ENCODE measurements at places on chromosomes 3 and 15.

- peak; percentile 78 for DNase-seq
Measured at GRCh38 chr3:98021830-98022560, 13.1 kb downstream of the GABRR3 start.

DNA sequence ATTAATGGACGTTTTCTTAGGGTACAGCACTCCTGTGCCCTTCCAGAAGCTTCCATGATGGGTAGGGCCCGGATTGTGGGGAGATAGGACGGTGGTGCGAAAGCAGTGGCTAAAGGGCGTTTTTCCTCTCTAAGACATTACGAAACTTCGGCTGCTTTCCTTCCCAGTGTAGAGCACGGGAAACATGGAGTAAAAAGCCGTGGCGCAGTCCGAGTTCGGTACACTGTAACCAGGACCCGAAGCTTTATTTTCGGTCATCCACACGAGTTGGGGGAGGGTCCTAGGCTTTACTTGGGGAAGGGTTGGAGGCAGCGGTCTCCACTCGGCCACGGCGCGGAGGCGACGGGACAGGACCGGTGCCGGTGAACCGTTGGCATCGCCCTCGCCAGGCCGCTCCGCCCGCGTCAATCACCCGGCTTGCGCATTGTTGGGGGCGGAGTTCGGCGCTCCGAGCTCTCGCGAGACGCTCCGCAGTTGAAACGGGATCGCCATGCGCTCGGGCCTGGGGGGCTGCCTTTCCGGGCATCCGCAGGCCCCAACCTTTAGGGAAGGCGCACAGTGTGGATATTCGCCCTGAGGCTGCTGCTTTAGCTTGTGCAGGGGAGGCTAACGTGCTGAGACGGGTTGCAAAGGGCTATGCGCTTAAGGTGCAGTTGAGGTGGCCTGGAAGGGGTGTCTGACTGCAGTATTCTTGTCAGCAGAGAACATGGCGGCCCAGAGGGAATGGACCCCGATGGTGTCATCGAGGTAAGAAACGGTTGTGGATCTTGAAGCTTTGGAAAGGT is 546 bp downstream of the EIF4A2 start:
- peak; percentile 65 for DNase-seq

DNA sequence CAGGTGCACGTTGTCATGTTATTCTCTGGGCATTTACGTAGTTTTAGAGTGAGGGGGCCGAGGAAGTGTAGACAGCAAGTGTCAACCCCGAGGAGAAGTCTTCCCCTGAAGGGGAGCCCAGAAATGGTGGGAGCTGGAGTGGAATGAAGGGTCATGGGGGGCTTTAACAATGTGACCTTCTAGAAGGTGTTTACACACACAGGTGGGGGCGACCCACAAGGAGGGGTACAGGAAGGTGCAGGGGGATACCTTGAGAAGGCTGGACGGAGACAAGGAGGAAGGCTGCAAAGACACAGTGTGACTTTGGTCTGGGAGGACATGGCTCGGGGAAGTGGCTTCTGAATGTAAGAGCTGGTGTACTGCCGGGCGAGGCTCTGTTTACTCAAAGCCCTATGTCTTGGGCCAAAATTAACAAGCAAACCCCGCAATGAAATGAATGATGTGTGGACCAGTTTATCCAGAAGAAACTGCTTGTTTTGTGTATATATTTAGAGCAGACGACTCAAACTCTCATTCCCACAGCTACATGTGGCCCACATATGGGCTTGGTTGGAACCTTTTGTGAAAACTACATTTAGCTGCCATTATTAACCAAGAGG is 18.7 kb downstream of the TRPM1 start:
- DNase-seq = no peak

- DNase-seq = peak; percentile 94
Measured at GRCh38 chr15:74531144-74531811, 9.7 kb upstream of the ARID3B start.

- no peak for DNase-seq
Measured at GRCh38 chr3:168539909-168540308, 444.2 kb upstream of the GOLIM4 start.

- DNase-seq = peak; percentile 85
Measured at GRCh38 chr3:177615015-177615414, 417.7 kb upstream of the TBL1XR1 start.

GRCh38 chr15:64344651-64345294 is 11.2 kb downstream of the CSNK1G1 start:
- DNase-seq = peak; percentile 52

- DNase-seq = peak; percentile 49
Measured at GRCh38 chr15:85329561-85330422, 50.6 kb upstream of the AKAP13 start.

DNA sequence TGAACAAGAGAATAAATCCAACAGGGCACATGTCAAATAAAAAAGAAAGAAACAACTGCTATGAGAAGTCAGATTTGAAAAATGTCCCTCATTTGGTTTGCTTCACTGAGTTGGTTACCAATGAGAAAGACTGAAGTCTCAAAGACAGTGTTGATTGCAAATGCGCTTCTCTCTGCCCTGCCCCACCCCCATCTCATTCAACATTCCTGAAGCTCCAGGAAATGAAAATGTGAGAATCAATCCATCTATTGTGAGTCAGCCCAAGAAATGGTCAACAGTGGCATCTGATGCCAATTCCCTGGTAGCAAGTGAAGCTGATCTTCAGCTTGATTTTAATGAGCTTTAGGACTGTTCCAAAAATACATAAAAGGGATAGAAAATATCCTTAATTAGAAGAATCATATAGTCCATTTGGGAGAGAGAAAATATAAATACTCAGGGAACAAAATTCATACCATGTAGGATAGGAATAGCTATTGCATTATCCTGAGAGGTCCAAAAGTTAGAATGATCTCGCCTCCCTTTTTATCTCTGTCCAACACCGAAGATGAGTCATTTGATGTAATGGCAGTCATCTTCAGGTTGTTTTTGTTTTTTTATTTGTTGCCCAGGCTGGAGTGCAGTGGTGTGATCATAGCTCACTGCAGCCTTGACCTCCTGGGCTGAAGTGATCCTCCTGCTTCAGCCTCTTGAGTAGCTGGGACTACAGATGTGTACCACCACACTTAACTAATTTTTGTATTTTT is 200.3 kb upstream of the UMPS start:
- no peak for DNase-seq

GRCh38 chr3:138381413-138381901 is 33.1 kb downstream of the MRAS start:
- peak; percentile 19 for DNase-seq

DNA sequence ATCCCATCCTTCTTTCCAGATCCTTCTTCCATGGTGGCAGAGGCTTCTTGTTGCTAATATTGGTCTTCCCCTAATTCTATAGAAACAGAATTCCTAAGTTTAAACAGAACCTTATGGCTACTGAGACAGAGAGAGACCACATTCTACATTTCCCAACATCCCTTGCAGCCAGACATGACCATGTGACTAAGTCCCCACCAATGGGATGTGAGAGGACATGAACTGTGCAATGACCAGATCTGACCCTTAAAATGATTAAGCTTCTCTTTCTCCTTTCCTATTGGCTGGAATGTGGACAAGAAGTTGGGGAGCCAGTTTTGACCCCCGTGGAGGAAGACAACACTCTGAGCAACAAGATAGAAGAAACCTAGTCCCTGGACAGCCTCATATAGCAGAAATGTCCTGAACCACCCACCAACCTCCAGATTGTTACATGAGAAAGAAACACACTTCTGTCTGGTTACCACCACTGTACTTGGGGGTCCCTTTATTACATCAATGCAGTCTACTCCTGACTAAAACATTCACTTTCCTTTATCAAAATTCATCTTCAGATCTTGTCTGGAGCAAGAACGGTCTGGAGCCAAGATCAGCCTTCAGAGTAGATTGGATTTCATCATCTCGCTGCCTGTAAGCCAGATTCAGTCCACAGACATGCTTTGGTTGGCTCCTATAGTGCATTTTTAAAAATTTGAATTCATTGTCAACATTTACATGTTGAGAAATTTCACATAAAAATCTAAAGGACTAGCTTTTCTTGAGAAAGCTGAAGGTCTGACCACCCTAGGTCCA is 183.9 kb downstream of the SHQ1 start:
- DNase-seq = peak; percentile 10

- DNase-seq = peak; percentile 76
Measured at GRCh38 chr3:33773637-33774036, 24.8 kb upstream of the PDCD6IP start.

DNA sequence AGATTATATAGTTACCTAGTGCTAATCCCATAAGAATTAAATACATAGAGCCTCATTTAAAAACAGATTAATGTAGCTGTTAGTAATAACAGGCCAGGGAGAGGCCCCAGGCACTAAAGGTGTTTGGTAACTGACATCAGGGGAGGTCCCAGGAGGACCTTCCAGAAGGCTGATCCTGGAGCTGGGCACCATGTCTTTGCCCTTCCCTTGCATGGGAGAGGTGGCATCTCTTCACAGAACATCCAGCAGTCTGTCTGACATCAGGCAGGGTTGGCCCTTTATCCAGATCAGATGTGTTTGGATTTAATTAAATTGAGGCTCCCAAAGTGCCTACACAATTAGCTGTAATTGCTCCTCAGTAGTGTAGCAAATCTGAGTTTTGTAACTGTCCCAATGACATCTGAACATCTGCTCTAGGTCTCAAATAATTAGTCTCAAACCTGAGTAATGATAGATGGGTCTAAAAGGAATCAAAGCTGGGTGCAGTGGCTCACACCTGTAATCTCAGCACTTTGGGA is 53.0 kb downstream of the RLBP1 start:
- DNase-seq = no peak

DNA sequence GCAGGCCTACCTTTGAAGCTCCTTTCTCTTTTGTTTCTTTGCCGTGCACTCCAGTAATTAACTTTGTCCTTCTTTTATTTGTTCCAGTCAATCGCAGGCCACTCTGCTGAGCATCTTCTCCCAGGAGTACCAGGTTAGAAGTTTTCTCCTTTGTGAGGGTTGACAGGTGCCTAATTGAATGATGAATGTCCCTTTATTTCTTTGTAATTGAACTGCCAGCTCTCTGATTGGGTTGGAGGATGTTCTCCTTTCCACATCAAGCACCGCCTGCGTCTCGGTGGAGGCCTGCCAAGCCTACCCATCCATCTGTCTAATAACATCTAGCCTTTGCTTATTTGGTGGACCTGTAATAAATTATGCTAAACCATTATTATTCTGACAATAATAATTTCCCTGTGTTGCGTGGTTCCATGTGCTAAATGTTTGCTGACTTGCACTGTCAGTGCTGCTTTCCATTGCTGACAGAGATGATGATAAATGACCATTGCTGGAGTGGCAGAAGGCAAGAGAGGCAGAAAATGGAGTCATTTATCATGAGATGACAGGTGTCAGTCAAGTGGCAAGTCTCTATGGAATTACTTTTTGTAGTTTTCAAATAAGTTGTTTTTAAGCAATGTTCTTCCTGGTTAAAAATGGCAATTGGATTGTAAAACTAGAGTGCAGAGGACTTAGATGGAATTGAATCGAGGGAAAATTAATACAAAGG is 64.9 kb downstream of the CDIN1 start:
- no peak for DNase-seq

Measured in amniotic epithelial cell (primary cell).